Mucosa of descending colon (tissue), 3 donors: ENCODE measurements at places on chromosomes 5 and 9.

GRCh38 chr9:126777733-126778132 lies 27.1 kb upstream of the ZBTB43 start:
- DNase-seq, result no peak

DNA sequence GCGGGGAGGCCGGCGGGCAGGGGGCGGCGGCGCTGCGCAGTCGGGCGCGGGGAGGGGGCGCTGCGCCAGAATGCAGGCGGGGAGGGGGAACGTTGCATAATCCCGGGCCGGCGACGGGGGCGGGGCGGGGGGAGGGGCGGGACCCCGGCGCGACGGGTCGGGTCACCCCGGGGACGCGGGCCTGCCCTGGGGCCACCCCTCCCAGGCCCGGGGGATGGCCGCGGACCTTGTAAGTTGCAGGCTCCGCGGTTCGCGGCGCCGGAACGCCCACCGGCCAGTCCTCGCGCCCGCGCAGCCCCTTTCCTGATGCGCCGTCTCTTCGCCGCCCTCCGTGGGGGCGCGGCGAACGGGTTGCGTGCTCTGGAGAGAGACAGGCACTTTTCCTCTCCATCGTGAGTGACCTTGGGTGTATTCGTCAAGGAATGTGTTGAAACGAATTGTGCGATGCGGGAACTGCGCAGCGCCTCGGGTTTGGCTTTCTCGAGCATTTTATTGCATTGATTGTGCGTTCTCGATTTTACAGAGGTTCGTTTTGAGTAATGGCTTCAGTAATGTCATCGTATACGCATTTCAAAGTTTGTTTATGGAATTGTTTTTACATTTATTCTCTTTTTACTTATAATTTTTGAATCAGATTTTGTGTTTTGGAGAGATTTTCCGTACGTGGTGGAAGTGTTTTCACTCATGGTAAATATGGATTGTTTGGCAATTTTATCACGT lies 802 bp downstream of the SPIN1 start:
- DNase-seq, result peak; percentile 74

- DNase-seq, result no peak
Measured at GRCh38 chr9:24931894-24932293, 386.2 kb upstream of the IZUMO3 start.

GRCh38 chr9:133855802-133856521 lies 117.8 kb upstream of the SARDH start:
- peak; percentile 67 for DNase-seq

- peak; percentile 53 for DNase-seq
Measured at GRCh38 chr9:111298731-111299598, 31.1 kb downstream of the OR2K2 start.

DNA sequence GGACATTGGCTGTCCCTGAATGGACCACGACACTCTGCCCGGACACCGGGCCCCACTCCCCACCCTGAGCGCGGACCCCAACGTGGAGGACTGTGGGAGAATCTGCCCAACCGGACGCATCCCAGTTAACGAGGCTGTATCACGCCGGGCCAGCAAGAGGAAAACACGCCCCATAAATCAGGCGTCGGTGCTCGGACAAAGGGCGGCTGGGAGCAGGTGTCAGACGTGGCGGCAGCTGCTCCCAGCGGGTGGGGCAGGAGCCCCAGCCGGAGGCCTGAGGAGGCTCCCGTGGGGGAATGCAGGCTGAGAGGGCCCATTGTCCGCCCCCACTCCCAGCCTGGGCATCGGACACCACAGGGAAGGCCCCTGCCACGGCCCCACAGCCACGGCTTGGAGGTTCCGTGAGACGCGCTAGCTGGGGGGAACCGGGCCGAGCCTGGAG lies 19.2 kb downstream of the NOTCH1 start:
- DNase-seq, result peak; percentile 90
